ENCODE measurements at places on chromosomes 4 and X. TPM values are rescaled to one million over a fixed set of nuclear protein-coding genes. Genes with fewer than 3 reads are reported as not detected.

DNA sequence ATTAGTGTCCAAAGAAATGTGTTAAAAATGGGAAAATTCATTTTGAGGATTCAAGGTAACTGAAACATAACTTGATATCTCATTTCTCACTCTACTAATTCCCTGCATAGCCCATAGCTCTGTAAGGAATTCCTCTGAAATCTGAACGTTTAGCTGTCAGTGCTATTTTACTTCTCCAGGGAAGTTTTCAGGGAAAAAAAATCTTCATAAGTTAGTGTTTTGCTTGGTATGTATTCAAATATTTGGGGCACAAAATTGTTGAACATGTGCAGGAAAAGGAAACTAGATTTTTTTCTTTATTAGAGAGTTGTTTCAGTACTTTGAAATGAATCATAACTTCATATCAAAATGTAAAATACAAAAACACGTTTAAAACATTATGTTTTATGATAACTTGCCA is 891.4 kb downstream of the CENPC start:
- no peak for DNase-seq

Gene PAGE5
- total RNA-seq: not detected

DNA sequence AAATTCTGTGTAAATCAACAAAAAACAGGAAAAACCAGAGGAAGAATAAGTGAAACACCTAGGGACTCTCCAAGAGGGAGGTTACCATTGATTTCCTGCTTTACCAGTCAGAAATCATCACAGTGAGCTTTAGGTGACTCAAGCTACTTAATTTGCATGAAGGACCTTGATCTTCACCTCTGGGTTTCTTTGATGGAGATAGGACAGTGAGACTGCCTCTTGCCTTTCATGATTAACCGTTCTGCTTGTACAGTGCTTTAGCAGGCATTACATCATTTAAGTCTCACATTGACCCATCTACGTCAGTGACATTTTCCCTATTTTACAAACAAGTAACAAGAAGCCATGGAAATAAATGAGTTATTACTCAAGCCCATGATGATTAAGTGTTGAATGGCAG is 3.4 kb upstream of the GK start:
- DNase-seq: no peak

DNA sequence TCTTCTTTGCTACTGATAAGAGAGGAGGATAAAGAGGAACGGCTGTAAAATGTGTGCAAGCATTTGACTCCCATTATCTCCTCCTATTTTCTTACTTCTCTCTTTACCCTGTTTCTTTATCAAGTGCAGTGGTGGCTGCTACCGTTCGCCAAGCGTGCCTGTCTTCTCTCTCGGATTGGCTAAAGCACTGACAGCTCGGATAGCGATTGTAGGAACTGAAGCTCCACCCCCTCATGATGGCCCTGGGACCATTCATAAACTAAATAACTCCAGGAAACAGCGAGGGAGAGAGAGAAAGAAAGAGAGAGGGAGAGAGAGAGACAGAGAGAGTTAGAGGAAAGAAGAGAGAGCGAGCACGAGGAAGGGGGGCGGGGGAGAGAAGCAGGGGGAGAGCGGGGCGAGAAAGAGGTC is 305 bp upstream of the MAB21L2 start:
- no peak for DNase-seq

DNA sequence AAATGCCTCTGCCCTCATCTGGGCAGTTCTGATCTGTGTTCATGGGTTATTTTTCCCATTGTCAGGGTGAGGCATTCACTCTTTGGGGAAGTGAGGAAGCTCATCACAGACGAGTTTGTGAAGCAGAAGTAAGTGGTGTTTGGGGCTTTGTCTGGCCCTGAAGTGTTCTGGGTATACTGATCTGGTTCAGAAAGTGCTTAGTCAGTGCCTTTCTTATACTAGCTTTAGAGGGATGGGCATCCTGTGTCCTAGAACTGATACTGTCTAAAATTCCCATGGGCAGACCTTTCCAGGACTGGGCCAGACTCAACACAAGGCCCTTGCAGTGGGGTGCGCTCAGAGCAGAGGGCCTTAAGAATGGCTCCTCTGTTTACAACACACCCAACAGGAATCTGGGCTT is 6.4 kb downstream of the TRO start:
- DNase-seq: no peak

Gene CT83
- not detected for total RNA-seq

GRCh38 chrX:118632862-118633261 is 94.5 kb upstream of the IL13RA1 start:
- no peak for DNase-seq
